ENCODE measurements at places on chromosomes 16 and 17.

DNA sequence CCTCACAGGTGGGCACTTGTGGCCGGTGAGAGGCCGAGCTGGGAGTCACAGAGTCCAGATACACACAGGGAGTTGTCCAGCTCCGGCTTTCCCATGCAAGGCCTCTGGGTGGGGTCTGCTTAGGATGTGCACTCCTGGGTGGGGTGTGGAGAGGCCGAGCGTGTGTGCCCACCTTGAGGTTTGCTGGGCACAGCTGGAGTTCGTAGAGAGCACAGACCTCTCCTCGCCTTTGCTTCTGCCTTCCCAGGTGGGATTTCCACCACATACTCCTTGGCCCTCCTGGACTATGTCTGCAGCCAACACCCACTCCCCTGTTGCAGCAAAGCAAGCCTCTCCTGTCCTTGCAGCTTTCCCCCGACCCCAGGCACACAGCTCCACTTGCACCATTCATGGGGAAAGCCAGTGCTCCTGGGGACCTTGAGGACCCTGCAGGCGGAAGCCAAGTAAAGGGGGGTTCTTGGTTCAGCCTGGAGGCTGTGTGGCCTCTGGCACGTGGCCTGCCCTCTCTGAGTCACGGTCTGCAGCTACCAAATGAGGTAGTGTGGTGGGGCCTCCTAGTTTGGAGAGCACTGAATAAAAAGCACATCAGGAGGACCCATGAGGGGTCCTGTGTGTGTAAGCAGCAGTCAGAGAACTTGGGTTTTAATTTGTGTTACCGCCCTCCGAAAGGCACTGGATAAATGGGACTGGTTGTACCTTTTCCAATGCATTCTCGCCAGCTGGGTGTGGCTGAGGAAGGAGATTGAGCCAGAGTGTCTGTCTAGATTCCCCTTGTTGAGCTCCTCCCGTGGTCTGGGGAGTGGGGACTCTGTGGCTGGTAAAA is 31.5 kb downstream of the MPRIP start:
- peak; percentile 52 for DNase-seq

DNA sequence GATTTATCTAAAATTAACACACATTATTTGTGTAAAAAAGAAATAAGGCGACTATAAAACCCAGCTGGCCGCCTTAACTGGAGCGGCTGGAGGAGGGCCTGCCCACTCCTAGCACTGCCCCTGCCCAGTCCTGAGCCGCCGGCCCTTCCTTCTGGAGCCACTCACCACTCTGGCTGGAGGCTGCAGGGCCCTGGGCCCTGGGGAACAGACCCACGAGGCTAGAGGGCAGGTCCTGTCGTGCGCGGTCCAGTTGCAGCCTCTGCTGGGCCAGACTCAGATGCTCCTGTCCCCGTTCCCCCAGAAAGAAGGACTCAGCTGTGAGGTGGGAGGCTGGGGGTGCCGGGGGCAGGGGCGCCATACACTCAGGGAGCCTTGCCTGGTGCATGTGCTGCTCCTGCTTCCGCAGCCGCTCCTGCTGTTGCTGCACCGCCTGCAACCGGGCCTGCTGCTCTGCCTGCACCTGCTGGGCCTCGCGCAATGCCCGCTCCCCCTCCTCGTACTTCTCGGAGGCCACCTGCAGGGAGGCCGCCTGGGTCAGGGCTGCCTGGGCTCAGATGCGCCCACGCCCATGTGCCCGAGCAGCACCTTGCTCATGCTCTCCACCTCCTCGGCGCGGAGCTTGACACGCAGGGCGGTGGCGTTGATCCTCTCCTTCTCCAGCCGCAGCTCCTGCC is 9.0 kb upstream of the MRPL38 start:
- no peak for DNase-seq

- DNase-seq: peak; percentile 24
These were observed 196.7 kb upstream of the GSE1 start for GRCh38 chr16:85416228-85417109.

GRCh38 chr17:2980211-2980903 is 83.0 kb downstream of the OR1D5 start:
- DNase-seq: no peak
